DMS 273 treated with DMSO at 0.1 percent for 48 hours (cell line): ENCODE measurements at places on chromosomes 5 and 9.
A peak's percentile ranks its signal among the peaks of the same experiment; 100 is the strongest.

DNA sequence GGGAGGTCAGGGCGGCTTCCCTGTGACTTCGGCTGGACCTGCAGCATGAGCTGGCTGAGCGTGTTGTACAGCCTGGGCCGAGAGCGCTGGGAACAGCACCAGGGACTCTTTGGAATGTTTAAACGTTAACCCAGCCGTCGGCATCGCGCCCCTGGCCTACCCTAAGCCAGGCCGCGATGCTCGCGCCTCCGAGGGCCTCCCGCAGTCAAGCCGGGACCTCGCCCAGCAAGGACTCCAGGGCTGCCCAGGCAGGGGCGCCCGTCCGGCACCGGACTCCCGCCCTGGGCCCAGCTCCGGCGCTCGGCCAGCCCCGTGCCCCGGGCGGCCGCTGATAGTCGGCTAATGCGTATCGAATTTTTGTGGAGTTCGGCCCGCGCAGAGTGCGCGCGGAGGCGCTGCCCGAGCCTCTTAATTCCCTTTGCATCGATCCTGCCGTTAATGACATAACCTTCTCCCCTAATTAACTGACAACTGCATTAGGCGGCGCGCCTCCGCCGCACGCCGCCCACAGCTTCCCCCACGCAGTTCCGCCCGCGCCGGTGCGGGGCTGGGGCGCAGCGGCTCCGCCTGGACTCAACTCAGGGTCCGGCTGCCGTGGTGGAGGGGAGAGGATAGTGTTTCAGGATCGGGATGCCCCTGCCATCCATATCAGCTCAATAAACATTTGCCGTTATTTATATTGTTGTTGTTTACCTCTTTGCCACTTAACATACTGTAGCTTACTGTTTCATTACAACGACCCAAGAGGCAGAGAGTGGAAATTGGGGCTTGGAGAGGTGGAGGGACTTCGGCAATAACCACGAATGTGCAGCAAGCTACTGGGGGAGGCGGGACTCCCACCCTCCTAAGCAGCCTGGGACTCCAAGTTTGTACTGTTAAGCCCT is 28.8 kb upstream of the CDC23 start:
- no peak for DNase-seq

DNA sequence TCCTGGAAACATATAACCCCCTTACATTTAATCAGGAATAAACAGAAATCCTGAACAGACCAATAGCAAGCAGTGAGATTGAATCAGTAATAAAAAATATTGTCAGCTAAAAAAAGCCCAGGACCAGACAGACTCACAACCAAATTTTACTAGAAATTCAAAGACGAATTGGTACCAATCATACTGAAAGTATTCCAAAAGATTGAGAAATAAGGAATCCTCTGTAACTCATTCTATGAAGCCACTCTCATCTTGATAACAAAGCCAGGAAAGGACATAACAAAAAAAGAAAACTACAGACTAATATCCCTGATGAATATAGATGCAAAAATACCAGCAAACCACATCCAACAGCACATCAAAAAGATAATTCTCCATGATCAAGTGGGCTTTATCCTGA is 714.0 kb downstream of the SEMA5A start:
- no peak for DNase-seq

DNA sequence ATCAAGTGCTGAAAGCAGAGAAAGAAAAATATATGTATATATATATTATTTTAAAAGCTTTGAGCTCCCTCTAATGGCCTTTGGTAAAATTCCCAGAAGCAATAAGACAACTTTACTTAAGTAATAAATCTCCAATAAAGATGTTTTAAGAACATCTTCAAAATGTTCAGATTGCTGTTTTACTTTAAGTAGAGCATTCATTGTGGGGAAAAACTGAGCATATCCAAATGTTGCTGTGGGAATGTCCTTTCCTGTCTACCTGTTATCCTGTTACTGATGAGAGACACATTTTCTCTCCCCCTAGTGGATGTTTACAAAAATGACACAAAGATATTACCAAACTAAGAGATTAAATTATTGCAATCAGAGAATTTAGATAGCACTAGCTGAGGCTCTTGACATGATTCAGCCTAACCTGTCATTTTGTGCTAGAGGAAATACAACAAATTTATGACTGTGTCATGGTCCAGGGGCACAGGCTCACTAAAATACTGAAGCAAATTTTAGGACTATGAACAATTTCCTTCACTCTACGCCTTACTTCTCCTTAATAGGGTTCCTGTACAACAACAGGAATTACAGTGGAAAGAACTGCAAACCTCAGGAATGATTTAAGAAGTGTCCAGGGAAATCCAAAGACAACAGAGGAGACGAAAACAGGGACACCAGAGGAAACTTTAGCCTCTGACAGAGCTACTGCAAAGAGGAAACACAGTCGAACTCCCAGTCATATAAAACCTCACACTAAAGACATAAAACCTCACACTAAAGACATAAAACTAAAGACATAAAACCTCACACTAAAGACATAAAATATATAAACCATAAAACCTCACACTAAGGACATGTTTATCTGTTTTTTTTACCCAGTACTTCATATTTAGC is 24.3 kb upstream of the PRRC1 start:
- peak; percentile 70 for DNase-seq

GRCh38 chr9:97406620-97407177 is 5.2 kb upstream of the TDRD7 start:
- no peak for DNase-seq

GRCh38 chr5:5953584-5954274 is 424.6 kb downstream of the MED10 start:
- DNase-seq, result no peak

DNA sequence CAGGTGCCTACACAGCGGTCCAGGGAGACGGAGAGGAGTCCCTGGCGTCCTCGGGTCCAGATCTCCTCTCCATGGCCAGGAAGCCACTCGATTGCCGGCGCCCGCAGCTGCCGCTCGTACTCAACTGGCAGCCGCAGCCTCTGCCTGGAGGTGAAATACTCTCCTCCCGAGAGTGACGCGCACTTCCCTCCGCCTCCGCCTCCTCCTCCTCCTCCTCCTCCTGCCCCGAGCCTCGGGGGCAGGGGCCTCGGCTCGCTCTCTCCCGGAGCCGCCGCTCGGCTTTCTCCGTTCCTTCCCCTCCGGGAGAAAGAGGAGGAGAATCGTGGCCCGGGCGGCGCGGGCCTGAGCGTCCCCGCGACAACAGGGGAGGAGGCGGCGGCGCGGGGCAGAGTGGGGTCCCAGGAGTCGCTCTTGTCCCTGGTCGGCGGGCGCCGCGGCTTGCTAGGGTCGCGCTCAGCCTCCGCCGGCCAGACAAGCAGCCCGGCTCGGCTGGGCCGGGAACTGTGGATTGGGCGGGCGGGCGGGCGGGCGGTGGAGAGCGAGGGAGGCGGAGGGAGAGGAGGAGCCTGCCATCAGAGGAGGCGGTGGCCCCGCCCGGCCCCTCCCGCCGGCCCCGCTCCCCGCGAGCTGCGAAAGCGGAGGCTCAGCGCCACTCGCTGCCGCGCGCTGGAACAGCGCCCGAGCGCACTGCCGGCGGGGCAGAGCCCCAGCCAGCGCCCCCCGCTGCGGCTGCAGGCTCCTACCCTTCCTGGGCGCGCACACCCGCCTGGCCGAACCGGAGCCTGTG is at the start of gene CEMIP2:
CEMIP2 (minus strand) TSS at position 126 of the 787 bp plus-strand sequence. CDS start 18,140 bp downstream, outside the sequence.
- peak; percentile 83 for DNase-seq
